ENCODE measurements at places on chromosomes 1 and 21.

- no peak for DNase-seq
These were observed 12.7 kb downstream of the TBX19 start for GRCh38 chr1:168293356-168293755.

GRCh38 chr1:220922951-220923350 is 43.7 kb downstream of the HLX start:
- no peak for DNase-seq

GRCh38 chr1:27011058-27011764 is 1.4 kb downstream of the TENT5B start:
- no peak for DNase-seq

DNA sequence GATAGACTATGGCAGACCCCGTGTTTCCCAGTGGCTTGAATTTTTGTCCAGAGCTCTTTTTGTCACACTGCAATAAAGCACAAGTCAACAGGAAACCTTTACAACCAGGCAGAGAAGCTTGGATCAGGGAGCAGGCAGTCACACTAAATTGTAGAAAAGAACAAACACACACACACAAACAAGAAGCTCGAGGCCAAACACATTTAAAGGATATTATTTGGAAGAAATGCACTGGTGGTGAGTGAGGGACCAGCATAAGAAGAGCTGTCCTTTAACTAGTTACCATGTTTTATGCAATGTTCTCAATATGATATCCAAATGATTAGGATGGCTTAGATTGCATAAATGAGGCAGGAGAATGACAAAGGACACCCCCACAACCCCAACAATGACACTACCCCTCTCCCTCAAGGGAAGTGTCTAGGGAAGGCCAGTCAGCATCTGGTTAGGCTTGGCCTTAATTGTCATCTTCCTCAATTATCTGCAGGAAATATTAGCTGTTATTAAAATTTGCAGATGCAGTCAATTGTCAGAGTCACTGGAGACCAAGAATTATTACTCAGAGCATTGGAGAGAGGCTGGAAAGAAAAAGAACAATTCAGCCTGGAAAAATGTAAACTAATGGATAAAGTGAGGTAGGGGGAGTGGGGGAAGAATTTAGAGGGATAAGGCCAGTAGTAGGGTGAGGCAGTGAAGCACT is 35.3 kb downstream of the DDR2 start:
- no peak for DNase-seq

DNA sequence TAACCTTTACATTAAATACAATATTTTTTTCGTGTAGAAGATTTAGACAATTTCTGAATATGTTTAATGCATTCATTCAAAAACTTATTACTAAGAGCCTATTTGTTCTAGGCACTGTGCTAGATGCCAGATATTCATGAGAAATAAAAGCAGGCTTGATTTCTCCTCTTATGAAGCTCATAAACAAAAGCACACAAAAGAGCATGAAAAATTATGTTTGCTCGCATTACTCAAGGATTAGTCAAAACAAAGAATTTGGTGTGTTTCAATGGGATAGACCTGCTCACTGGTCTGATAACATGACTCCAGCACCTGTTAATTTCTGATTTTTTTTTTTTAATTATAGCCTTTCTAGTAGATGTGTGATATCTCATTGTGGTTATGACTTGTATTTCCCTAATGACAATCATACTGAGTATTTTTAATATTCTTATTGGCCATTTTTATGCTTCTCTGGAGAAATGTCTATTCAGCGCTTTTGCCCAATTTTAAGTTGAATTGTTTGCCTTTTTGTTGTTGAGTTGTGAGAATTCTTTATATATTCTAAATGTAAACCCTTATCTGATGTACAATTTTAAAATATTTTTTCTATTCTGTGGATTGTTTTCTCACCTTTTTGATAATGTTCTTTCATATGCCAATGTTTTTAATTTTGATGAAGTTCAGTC is 382.3 kb upstream of the ADGRL4 start:
- no peak for DNase-seq

DNA sequence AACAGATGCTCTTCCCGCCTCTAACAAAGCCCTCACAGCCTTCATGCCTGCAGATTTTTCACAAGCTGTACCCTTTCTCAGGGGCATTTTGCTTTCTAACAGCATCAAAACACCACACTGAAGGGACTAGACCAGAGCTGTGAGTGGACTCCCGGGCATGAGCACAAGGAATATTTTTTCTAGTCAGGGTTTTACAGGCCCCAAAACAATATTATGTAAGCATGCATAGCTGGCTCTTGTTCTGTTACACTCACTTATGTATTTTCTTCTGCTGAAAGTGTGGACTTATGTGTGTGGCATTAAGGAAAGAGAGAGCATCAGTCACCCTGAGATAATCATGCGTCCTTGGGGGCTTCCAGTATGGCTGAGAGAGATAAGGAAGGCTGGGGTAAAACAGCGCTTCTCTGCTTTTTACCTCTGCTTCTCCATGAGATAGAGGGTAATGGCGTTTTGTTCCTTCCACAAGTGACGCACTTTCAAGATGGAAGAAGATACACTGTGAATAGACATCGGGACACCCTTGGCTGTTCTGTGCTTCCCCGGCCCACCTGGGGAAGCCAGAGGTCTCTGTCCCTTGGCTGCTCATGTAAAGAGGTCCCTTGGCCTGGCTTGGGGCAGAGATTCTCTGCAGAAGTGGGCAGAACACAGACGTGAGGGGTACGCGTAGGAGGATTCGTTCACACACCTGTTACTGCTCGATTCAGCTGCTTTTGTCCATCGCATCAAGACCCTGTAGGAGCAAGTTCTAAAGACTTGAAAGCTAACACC is 266.7 kb upstream of the RAB4A start:
- no peak for DNase-seq

- no peak for DNase-seq
These were observed 57.9 kb upstream of the KANK4 start for GRCh38 chr1:62377043-62377562.
